ENCODE measurements at places on chromosomes 5 and 9.

DNA sequence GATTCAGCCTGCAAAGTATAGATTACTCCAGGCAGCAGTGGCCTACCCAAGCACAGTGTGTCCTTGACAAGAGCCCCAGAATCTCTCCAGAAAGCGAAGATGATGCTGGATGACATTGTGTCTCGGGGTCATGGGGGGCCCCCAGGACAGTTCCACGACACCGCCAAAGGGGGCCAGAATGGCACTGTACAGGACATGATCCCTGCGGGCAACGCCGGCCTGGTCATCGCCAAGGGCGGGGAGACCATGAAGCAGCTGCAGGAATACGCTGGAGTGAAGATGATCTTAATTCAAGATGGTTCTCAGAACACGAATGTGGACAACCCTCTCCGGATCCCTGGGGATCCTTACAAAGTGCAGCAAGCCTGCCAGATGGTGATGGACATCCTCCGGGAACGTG lies 107.0 kb upstream of the MTAP start:
- no peak for DNase-seq

GRCh38 chr9:81588148-81588871 lies 101.0 kb downstream of the TLE1 start:
- no peak for DNase-seq

- no peak for DNase-seq
Observed at GRCh38 chr5:35741126-35741716, 115.5 kb upstream of the IL7R start.

GRCh38 chr5:141003031-141003430 lies 36.8 kb downstream of the PCDHAC2 start:
- DNase-seq, result no peak

DNA sequence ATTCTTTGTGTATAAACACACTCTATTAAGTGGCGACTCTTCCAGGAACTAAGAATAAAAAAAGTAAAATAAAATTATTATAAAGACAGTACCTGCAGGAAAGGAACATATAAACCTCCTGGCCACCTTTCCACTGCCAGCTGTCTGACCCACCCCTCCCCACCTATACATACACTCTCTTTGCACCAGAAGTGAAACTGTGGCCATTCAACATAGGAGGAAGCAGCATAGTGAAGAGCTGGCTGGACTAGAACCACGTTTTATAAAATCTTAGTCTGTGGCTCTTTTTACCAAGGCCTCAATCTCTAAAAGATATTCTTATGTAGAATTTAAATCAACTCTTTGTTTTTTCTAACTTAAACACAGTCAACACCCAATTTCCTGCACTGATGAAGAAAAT lies 289.6 kb downstream of the GABRB2 start:
- no peak for DNase-seq

GRCh38 chr5:155649666-155650065 lies 636.1 kb downstream of the KIF4B start:
- no peak for DNase-seq

- no peak for DNase-seq
Observed at GRCh38 chr5:3592298-3592697, 3.3 kb upstream of the IRX1 start.

Measured in stimulated activated CD4-positive, alpha-beta T cell treated with anti-CD3 and anti-CD28 coated beads, TNF-alpha, amount 100 ng/mL, for 1 hour (primary cell).